NCI-H774 (cell line): ENCODE measurements at places on chromosomes 7 and 10.

DNA sequence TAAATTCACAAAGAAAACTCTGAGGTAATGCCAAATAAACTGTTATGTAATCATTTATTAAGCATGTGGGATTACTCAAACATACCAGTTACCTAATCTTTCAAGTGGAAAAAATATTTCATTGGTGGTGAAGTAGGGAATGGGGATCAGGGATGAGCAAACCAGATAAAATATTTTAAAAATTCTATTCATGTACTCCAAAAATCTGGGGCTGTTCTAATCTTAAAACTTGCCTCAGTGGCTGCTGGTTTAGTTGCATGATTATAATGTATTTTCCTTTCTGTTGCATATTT lies 19.5 kb downstream of the LMOD2 start:
- no peak for DNase-seq

GRCh38 chr10:49508249-49508648 lies 30.7 kb downstream of the ERCC6 start:
- no peak for DNase-seq

DNA sequence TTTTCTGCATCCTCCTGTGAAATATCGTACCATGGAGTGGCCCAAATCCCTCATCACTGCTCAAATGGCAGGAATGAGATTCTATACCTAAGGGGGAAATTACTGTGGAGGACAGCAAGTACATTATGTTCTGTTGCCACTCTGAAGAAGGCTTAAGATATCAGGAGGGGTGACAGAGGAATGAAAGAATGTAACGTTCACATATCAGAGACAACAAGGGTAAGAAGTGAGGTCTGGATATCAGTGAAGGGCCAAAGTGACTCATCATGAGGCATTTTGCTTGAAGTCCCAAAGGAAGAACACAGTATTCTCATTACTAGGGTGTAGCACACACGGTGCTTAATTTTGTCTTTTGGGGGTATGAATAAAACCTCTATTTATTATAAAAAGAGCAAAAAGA lies 71.5 kb upstream of the SLC13A1 start:
- DNase-seq, result no peak

DNA sequence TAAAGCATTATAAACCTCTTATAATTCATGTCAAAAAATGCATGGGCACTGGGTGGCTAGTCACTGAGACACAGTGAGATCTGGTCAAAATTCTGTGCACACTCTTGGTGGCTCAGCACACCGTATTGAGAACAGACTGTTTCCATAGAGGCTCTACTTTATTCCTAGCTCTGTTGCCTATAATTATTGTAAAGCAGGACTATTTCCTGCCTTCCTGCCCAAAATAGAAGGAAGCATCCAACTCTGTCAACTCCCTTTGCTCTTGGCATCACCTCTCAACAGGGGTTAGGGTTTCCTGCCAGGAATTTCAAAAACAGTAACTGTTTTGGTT lies 45.1 kb downstream of the PTN start:
- DNase-seq, result no peak

DNA sequence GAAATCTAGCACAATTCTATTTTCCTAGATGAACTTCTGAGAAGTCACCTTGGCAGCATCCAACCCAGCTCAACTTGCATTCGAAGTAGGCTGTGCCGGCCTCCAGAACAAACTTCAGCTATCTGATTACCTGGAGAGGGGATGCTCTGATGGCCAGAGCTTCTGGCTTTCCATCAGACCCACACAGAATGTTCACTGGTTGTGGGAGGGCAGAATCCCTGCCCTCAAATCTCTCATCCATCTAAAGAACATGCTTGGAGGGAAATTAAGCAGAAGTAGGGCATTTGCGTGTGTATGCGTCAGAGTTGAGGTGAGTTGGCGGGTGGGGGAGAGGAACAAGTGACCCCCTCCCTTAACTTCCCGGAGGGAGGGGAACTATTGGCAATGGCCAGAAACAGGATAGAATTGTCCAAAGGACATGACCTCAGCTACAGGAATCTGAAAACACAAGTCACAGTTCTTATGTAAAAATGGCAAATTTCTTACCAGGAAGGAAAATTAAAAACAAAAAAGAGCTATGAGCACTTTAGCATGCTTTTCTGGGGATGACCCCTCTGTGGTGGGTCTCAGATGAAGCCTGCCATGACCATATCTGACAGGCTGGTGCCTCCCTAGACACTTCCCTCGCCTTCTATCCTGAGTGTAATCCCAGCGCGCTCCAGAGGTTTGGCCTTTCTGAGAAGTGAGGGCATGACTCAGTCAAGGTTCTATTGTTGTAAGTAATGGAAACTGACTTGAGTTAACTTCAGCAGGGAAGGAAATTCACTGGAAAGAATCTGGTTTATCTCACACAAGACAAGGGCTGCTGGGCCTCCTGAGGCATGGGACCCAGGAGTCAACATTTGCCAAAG lies 278.8 kb downstream of the RPS24 start:
- no peak for DNase-seq

- no peak for DNase-seq
Observed at GRCh38 chr7:23893176-23893941, 183.3 kb downstream of the STK31 start.

- DNase-seq, result no peak
Observed at GRCh38 chr10:69728335-69728870, 73.3 kb upstream of the COL13A1 start.

- no peak for DNase-seq
Observed at GRCh38 chr7:26454180-26454579, 162.5 kb downstream of the SNX10 start.

DNA sequence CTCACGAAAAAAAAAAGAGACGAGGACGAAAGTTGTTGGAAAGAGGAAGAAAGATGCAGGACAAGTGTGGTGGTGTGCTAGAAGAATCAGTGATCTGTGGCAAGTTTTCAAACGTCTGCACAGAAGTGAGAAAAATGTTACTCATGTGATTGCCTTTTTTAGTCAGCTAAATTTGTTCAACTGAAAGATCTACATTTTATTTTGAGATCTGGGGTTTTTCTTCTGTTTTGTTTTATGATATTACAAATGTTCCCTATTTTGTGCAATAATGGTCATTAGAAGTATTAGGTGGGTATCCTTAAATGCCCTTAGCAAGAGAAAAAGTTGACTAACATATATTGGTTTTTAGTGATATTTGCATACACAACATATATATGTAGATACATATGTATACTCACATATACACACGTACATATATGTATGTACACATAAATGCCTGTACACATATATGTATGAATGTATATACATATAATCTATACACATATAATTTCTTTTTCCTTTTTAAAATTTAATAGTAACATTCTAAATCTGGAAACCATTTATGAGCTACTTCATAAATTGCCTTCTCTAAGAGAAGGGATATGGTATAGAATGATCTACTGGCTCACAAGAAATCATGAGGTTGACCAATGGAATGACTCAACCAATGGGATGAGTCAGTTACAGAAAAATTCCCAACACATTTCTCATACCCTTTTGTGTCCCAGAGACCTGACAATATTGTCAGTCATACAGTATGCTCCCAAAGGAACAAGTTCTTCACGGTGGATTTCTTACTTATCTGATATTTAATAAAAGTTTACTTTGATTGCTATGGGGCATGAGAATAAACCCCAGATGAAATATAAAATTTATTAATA lies 38.4 kb downstream of the SLC39A12 start:
- no peak for DNase-seq

GRCh38 chr10:58555170-58555929 lies 42.7 kb downstream of the BICC1 start:
- DNase-seq, result no peak

DNA sequence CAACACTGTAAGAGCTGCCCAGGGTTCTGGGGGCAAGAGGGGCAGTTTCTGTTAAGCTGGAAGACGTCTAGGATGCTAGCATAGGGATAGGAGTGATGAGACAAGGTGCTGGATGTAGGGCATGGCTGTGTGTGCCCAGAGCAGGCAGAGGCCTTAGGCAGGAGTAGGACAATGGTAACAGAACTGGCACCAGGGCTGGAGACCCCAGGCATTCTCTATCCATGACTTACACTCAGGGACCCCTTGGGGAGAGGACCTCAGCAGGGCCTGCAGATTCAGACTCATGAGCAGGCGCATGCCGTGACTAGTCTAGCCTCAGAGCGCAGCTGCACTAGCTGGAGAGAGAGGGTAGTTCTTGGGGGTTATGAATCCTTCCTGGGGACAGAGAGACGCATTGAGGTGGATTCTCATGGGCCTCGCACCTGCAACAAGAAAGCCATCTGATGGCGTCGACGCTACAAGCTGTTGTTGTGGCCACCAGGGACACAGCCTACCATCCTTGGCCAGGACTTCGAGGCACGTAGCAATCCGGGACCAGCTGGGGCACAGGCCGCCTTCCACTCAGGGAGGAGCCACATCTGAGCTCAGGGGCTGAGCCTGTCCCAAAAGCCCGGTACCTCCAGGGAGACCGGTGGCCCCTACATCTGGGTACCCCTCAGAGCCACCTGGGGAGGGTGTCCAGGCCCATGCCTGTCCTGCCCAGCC lies 474.1 kb downstream of the PTPRN2 start:
- DNase-seq, result no peak

DNA sequence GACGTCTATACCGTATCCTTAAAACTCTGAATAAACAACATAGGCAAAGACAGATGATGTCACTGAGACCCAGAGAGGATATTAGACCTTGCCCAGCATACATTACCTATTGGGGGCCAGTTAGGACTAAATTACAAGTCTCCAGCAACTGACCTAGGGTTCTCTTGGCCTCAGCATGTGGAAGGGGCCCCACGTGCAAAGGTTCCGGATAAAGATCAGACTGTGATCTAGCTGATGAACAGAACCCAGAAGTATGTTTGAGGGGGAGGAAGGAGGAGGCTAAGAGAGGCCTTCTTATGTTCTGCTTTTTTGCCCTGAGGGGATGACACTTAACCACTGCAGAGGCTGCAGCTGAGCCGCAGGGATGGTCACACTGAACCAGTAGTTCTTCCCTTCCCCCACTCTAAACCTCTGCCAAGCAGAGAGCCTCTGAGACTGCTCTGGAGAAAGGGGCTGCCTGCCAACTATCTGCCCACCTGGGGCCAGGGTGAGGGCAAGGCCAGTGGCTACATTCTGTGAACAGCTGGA lies 24.0 kb upstream of the KMT2C start:
- no peak for DNase-seq

GRCh38 chr10:88647061-88647615 lies 17.1 kb upstream of the LIPF start:
- no peak for DNase-seq

- DNase-seq, result no peak
Observed at GRCh38 chr10:116385994-116386809, 41.4 kb upstream of the PNLIPRP3 start.

DNA sequence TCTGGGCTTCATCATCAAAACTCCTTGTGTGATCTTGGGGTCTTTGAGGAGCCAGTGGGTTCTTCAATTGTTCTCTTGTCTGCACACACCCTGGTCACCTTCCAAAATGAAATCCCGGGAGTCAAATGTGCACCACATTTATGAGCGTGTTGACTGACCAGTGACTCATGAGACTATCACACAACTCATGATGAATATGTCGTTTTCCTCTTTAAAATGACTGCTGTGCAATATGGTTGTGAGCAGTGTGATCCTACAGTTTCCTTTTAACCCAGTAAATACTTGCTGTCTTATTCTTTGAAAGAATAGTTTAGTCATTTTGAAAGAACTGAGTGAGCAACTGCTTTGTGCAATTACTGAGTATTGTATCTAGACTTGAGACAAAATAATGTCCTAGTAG lies 149.2 kb downstream of the DYNC1I1 start:
- DNase-seq, result no peak

DNA sequence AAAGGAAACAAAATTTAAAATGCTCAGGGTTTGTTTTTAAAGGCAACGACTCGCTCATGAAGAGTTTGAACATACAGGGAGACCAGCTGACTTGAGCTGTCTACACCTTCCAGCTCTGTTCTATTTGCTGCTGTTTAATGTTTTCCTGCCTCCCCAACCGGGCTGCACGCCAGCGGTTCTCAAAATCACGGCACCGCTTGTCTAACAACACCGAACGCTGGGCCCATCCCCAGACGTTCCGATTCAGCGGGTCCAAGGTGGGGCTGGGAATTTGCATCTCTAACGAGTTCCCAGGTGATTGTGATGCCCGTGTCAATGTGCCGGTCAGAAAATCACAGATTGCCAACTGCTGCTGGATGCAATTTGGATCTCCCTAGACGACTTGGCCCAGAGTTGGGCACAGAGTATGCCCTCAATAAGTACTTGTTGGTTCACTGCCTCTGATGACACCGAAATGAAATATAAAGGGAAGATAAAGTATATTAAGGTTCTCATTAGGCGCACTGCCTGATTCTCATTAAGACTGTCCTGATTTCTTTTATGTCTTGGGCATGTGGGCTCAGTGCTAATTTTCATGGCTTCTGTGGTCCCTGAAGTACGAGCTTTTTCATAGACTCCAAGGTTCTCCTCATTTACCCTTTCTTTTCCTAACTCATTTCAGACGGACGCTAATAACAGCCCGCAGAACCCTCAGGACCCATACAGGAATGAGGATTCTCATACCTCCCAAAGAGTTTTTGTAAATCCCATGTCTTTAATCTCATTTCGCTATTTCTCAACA lies 28.5 kb downstream of the CELF2 start:
- no peak for DNase-seq

- DNase-seq, result no peak
Observed at GRCh38 chr7:68914006-68914405, 684.3 kb upstream of the AUTS2 start.

DNA sequence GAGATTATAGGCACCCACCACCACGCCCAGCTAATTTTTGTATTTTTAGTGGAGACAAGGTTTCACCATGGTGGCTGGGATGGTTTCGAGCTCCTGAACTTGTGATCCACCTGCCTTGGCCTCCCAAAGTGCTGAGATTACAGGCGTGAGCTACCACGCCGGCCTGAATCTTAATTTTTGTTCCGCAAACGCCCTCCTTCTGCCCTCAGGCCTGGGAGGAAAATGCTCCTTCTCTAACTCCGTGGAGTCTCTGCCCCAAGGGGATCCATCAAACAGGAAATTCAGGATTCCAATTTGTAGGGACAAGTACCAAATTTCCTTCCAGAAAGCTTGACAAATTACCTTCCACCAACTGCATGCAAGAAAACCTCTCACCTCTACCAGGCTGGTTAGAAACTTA lies 43.2 kb downstream of the RBAK start:
- DNase-seq, result no peak

- no peak for DNase-seq
Observed at GRCh38 chr10:70657041-70657440, 15.3 kb upstream of the ADAMTS14 start.

DNA sequence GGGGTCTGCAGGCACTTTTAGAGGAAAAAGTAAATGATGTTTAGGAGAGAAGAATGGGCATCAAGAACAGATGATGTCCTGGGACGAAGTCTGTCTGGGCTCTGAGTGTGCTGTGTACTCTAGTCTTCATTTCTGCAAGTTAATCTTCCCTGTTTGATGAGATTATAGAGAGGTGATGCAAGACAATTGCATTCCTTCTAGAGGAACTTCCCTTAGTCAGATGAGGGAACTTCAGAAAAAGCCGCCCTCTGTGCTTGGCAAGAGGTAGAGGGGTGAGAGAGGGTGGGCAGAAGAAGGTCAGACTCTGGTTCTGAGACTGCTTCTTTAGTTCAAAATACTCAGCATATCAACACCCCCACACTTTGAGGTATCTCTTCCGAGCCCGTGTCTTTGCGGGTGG lies 797.9 kb downstream of the LRMDA start:
- no peak for DNase-seq
